ENCODE measurements at places on chromosomes 11 and 22.

DNA sequence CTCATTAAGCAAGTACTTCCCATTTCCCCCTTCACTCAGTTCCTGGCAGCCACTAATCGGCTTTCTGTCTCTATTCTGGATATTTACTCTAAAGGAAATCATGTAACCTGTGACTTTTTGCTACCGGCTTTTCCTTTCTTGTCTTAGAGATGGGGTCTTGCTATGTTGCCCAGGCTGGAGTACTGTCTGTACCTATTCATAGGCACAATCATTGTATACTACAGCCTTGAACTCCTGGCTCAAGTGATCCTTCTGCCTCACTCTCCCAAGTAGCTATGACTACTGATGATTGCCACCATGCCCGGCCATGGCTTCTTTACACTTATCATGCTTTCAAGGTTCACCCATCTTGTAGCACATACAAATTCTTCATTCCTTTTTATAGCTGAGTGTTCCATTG lies 12.4 kb downstream of the SLC25A17 start:
- no peak for DNase-seq

DNA sequence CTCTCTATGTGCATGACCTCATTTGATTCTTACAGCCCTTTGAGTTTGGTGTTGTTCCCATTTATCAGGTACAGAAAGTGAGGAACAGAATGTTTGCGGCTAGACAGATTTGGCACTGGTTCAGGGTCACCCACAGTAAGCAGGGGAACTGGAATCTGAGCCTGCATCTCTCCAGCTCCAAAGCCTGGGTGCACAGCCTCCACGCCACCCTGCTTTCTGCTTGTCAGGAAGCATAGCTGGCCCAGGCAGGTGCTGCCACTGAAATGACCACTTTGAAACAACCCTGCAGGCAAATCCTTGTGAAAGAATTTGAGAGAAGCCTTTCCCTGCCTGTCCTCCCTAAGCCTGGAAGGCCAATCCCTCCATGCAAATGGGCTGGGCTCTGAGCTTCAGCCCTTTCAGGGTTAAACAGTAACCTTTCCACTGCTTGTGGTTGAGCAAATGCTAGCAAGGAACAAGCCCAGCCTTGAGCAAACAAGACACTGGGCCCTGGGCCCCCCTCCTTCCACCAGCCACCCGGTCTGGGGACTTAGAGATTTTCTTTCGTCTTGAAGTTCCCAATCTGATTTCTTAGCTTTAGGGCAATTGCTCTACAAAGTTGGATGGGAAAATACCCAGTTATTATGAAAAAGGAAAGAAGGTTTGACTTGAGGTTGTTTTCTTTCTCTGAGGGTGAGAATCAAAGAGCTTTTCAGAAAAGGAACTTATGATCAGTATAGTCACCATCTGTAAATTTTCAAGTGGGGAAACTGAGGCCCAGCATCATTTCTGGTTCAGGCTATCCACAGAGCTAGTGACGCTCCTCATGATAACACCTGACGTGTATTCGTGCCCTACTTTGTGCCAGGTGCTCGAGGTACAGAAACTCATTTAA lies 19.4 kb downstream of the EHF start:
- DNase-seq: no peak

DNA sequence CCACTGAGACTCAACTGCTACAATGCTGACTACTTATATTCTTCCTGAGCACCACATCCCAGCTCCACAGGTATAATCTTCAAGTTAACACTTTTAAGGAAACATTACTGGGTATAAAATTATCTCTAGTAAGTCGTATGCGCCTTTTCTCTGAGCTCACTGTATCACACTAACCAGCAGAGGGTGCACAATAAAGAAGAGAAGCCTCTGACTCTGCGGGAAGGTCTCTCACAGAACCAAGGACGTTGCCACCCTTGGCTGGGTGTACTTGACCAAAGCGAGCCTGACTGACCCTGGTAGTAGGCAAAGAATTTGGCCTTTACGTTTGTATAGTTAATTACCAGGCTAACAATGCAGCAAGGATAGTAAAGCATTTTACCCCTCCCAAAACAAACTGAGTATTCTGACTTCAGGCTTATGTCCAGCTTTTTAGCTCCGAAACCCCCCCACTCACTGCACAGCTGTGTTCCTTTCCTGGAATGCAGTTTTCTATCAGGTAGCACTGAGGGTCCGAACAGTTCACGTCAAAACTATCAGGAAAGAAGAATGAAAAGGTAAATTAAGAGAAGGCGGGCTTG lies at the start of gene BTBD18:
TSS of gene BTBD18 (minus strand) at position 144 of the 578 bp plus-strand sequence. CDS start 631 bp downstream, outside the sequence.
- DNase-seq: no peak

- no peak for DNase-seq
Observed at GRCh38 chr22:22893077-22893805, 5.6 kb downstream of the IGLL5 start.

DNA sequence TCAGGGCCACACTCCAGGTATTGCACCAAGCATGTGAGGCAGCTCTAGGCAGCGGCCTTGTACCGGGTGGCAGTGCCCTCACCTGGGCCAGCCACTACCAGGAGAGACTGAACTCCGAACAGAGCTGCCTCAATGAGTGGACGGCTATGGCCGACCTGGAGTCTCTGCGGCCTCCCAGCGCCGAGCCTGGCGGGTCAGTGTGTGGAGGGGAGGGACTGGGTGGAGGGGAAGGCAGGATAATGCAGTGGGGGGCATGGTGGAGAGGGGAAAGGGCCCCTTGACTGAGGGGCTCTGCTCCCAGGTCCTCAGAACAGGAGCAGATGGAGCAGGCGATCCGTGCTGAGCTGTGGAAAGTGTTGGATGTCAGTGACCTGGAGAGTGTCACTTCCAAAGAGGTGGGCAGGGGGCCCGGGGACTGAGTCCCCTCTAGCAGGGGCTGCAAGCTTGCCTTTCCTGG lies 4.2 kb downstream of the SSH3 start:
- DNase-seq: no peak

- no peak for DNase-seq
Observed at GRCh38 chr11:122813176-122813893, 25.0 kb upstream of the CRTAM start.

DNA sequence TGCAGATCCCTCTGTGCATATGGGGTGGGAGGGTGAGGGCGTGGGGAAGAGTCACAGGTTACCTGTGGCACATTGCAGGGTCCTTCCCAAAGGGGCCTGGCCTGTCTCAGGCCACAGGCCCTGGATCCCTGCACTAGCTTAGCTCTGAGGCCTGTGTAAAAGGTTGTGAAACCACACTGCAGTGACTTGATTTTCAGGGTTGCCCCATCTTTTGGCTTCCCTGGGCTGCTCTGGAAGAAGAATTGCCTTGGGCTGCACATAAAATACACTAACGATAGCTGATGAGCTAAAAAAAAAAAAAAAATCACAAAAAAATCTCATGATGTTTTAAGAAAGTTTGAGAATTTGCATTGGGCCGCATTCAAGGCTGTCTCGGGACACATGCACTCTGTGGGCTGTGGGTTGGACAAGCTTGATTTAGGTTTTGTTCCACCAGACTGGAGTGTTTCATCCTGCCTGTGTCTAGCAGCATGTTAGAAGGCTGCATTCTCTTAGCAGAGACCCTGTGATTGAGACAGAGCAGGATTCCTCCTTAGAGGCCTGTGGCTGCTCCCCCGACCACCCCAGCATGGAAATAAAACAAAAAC lies 35.9 kb upstream of the TREH start:
- DNase-seq: no peak

Data from stimulated activated CD8-positive, alpha-beta memory T cell treated with anti-CD3 and anti-CD28 coated beads, Interleukin-4, amount 100 ng/mL, for 1 hour (primary cell).